ENCODE measurements at places on chromosomes 2 and 18.
A peak's percentile ranks its signal among the peaks of the same experiment; 100 is the strongest.

GRCh38 chr2:148530350-148530749 is 114.2 kb upstream of the EPC2 start:
- no peak overlapping the region for H3K4me3 ChIP-seq
- no peaks in the 10 kb centered on the region for H3K27me3 ChIP-seq
- H3K27ac ChIP-seq: no peak overlapping the region
- DNase-seq: no peak
- peaks cover 2% of the 10 kb centered on the region for H3K36me3 ChIP-seq

DNA sequence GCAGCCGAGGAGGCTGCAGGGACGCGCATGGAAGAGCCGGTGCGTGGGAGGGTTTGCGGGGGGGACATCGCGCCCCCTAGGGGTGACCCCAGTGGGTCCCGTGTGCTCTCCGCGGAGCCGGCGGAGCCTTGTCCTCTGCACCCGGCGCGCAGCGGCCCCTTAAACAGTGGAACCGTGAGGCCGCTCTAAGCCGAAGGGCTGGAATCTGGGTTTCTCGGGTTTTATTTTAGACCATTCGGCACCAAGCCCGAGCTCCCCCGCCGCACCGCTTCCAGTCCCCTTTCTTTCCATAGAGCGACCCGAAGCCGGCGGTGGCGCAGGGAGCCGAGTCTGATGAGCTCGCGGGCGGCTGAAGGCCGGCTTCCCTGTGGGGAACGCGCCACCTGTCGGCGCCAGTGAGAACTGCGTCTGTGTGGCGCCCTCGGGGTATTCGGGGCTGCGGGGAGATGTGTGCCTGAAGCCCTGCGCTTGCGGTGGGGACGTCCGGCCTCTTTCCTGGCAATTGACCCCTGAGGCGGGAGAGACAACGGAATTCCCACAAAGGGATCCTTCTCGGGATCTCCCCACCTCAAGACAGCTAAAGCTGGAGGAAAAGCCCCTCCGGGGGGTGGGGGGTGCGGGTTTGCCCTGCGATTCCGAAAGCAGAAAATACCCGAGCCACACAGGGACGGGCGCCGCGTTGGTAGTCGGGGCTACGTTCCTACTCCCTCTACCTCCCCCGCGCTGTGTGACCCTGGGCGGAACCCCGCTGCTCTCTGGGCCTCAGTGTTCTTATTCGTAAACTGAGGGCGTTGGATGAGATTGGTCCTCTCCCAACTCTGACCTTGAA is 8.2 kb upstream of the EN1 start:
- peaks cover 14% of the 10 kb centered on the region for H3K4me1 ChIP-seq
- H3K27me3 ChIP-seq: peaks cover 84% of the 10 kb centered on the region
- peak overlapping the region; percentile 19 for H3K27ac ChIP-seq
- peak overlapping the region; percentile 52 for H3K4me3 ChIP-seq

DNA sequence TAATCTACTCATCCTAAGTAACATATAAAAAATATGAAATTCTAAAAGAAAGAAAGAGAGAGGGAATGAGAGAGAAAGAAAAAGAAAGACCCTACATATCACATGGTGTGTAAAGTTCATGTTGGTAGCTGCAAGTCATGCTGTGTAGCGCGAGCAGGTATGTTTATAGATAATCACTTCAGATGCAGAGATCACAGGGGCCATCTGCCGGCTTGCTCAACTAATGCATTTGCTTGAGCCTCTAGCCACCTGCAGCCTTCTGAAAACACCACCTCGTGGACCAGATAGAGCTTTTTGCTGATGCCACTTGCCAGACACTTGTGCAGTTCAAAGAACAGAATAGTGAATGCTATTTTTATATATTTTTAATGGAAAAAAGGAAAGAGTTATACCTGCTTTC is 37.6 kb downstream of the CDH7 start:
- H3K36me3 ChIP-seq: no peaks in the 10 kb centered on the region
- H3K27me3 ChIP-seq: no peaks in the 10 kb centered on the region
- no peak for DNase-seq
- no peaks in the 10 kb centered on the region for H3K4me1 ChIP-seq

- H3K36me3 ChIP-seq: no peaks in the 10 kb centered on the region
- H3K27me3 ChIP-seq: no peaks in the 10 kb centered on the region
- H3K4me1 ChIP-seq: peaks cover 5% of the 10 kb centered on the region
- no peak for DNase-seq
- no peak overlapping the region for H3K4me3 ChIP-seq
- H3K27ac ChIP-seq: no peak overlapping the region
Observed at GRCh38 chr18:75658330-75658729, 230.8 kb upstream of the SMIM21 start.

DNA sequence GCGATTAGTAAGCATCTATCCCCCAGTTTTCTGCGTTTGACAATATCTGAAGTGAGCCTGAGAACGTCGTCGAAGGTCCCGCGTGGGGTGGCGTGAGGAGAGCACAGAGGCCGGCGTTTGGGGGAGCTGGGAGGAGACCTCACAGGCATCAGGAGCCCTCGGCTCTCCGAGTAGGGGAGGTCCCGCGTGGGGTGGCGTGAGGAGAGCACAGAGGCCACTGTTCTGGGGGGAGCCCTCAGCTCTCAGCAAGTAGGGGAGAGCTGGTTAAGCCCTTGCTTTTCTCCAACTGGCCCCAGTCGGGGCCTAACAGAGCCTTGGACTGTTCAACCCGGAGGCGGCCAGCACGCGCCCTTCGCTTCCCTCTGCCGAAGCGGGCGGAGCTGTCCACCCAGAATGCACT is 134.3 kb downstream of the NFATC1 start:
- no peak overlapping the region for H3K27ac ChIP-seq
- no peak overlapping the region for H3K4me3 ChIP-seq
- H3K36me3 ChIP-seq: peaks cover 20% of the 10 kb centered on the region
- H3K4me1 ChIP-seq: peaks cover 14% of the 10 kb centered on the region
- no peak for DNase-seq

DNA sequence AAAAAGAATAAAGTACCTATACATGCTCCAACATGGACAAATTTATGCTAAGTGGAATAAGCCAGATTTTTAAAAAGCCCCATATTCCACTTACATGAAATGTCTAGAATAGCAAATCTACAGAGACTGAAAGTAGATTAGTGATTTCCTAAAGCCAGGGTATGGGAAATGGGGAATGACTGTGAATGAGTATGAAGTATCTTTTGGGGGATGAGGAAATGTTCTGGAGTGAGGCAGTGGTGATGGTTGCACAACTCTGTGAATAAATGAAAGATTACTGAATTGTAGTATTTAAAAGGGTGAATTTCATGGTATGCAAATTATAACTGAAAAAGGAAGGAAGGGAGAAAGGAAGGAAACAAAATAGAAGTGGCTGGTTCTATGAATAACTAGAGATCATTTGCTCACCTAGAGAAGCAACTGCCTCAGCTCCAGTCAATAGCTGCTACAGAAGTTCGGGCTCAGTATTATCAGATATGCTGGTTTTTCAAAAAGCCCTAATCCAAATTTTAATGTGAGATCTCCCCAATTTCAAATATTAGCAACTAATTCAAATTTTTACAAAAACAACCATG is 39.3 kb downstream of the MAP3K2 start:
- DNase-seq: no peak
- no peaks in the 10 kb centered on the region for H3K27me3 ChIP-seq
- H3K27ac ChIP-seq: no peak overlapping the region
- H3K4me3 ChIP-seq: no peak overlapping the region
- H3K4me1 ChIP-seq: peaks cover 7% of the 10 kb centered on the region

DNA sequence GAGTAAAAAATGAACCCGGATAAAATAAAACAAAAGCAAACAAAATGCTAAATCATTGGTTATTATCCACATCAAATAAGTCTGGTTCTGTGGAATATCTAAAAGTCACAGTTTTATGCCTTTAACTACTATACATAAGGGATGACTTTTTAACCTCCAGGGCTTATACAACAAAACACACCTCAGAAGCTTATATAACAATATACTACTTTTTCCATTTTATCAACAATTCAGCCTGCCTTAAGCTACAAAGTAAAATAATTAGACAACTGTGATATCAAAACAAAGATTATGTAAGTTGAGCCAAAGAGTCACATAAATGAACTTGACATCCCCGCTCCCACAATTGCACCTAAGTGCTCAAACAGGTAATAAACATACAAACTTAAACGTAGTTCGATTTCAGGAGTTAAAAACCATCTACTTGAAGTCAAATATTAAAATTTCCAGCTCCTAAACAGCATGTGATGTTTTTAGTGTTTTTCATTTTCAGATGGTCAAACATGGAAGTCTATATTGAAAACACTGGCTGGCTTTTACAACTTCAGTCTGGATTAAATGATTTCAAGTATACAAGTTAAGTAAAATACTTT is 54.7 kb downstream of the ATIC start:
- no peaks in the 10 kb centered on the region for H3K4me1 ChIP-seq
- H3K36me3 ChIP-seq: peaks cover 21% of the 10 kb centered on the region
- H3K27me3 ChIP-seq: no peaks in the 10 kb centered on the region
- no peak overlapping the region for H3K4me3 ChIP-seq
